Fibroblast of skin of left biceps (primary cell): ENCODE measurements at places on chromosomes 6 and 20.

GRCh38 chr20:43397147-43397546 is 60.5 kb upstream of the SRSF6 start:
- DNase-seq = no peak

DNA sequence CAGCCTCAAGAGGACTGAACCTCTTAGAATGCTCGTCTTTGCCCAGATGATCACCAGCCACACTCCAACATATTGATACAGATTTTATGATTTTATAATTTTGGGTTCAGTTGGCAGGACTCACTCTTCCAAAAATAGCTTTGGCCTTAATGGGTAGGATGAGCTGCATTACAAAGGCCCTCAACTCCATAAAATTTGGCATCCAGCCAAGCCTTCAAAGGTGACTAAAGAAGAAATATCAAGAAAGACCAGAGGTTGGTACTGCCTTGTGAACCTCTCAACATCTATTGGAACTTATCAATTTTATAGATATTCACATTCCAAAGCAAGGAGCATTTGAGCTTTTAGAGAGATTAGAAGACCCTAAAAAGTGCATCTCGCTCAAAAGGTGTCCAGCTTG is 48.4 kb upstream of the SNAP25 start:
- no peak for DNase-seq

DNA sequence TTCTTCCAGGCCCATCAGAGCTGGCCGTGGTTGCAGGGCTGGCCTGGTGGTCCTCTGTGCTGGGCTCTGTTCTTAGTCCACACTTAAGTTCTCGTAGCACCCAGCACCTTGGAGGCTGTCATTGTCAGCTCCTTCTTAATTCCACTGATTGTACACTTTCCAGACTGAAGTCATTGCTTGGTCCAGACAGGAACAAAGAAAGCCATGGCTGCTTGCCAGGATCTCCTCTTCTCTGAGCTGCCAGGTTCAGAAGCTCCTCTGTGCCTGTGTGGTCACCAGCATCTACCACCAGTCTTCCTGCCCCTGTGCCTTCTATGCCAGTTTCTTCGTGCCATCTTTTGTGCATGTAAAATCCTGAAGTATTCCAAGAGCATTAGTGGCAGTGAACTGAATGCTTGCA is 39.5 kb upstream of the PCMTD2 start:
- DNase-seq = no peak

DNA sequence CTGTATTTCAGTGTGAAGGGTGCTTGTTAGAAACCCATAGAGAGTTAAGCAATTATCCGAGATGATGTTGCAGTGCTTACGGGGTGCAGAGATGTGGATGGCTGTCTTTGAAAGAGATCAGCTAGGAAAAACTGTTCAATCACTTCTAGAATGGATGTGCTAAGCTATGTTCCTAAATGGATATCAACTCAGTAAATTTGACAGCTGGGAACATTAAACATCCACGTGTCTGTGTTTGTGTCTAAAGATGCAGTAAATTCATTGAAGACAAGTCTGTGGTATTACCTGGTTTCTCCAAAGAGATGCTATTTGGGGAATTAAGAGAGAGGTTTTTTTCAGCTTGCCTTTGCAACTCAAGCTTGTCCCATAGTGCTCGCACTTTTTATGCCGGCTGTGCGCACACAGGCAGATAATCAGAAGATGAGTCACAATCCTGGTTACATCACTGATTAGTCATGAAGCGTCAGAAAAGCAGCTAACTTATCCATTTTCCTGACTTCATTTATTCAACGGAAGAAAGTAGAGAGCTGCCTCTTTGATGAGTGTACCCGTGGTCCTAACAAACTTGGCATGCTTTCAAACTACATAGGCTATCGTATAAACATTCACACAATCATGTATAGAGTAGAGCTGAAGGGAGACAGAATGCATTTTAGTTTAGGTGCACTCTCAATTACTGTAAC is 691.7 kb upstream of the SLC35B3 start:
- DNase-seq = no peak

DNA sequence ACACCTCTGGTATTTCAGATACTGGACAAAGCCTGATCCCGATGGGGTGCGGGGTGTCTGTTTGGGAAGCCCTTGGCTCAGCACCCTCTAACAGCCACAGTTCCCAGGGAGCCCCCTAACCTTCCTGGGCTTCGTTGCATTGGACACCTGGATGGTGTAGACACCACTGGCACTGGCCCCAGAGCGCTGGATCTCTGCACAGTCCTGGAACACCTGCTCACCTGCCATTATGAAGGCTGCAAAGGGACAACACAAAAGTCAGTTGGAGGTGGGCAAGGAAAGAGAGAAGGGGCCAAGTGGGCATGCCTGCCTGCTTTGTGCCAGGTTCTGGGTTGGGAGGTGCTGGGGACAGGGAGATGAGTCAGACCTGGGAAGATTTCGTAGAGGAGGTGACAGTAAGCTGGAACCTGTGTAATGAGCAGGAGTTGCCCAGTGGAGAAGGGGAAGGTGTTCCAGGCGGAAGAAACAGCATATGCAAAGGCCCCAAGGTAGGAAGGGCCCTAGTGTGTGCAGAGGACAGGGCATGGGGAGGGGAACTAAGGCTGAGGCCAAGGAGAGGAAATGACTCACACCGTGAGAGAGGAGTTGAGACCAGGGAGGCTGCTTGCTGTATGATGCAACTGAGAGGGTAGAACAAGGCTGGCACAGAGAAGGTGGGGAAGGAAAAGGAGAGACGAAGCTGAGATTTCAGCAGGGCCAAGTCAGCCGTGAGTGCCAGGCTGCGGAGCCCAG is 34.9 kb downstream of the ANGPT4 start:
- DNase-seq = no peak

GRCh38 chr6:149213829-149214228 is 103.7 kb upstream of the TAB2 start:
- no peak for DNase-seq
